ENCODE measurements at places on chromosomes 1 and 21. TPM values are rescaled to one million over a fixed set of nuclear protein-coding genes. Genes with fewer than 3 reads are reported as not detected.
A peak's percentile ranks its signal among the peaks of the same experiment; 100 is the strongest.

B4GALT2 gene
- total RNA-seq, result 20.1 TPM

- H3K36me3 ChIP-seq, result peaks cover 40% of the 10 kb centered on the region
- peaks cover 44% of the 10 kb centered on the region for H3K4me1 ChIP-seq
- no peaks in the 10 kb centered on the region for H3K27me3 ChIP-seq
- peak overlapping the region; percentile 84 for H3K27ac ChIP-seq
These were observed 86.9 kb downstream of the STUM start for GRCh38 chr1:226635456-226635941.

- no peak overlapping the region for H3K4me3 ChIP-seq
- peak overlapping the region; percentile 68 for H3K27ac ChIP-seq
These were observed 31.9 kb upstream of the KCNA2 start for GRCh38 chr1:110638058-110638457.

- no peak for DNase-seq
- H3K27ac ChIP-seq, result no peak overlapping the region
- H3K36me3 ChIP-seq, result no peaks in the 10 kb centered on the region
- H3K27me3 ChIP-seq, result no peaks in the 10 kb centered on the region
These were observed 49.9 kb downstream of the WNT9A start for GRCh38 chr1:227897704-227898438.

GRCh38 chr1:240712014-240712731, 100.2 kb upstream of the GREM2 start:
- no peak overlapping the region for H3K27ac ChIP-seq
- H3K4me3 ChIP-seq, result no peak overlapping the region
- H3K4me1 ChIP-seq, result no peaks in the 10 kb centered on the region
- H3K27me3 ChIP-seq, result no peaks in the 10 kb centered on the region
